Fibroblast of pulmonary artery (primary cell): ENCODE measurements at places on chromosomes 1 and 21.

DNA sequence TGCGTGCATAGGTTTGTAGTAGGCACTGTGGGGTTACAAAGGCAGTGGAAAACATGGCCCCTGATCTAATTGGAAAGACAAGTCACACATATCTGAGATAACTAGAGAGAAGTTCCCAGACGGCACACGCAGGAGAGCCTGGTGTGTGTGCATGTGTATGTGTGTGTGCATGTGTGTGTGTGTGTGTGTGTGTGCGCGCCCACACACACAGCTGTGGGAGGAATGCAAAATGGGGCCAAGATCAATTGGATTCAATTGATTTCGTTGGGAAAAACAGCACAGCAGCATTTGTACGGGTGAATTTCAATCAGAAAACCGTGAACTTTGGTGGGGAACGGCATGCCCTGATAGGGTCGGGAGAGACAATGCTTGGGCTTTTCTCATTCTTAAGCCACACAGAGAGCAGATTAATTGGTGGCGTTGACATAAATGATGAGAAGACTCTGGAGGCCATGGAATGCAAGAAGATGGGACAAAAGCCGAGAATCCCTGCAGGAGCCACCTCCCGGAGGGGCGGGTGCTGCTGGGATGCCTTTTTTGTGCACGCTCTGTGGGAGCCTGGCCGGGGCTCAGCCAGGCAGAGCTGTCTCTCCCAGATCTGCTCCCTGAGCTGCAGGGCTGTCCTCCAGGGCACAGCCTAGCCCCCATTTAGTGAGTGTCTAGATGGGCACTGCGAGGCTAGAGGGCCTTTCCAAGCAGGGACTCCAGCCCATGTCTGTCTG is 322.0 kb downstream of the CAMTA1 start:
- DNase-seq, result no peak

GRCh38 chr21:35504951-35505466 is 455.9 kb upstream of the RUNX1 start:
- DNase-seq, result no peak

- no peak for DNase-seq
Observed at GRCh38 chr21:15703932-15704331, 25.9 kb upstream of the USP25 start.

GRCh38 chr1:202860744-202861419 is 28.1 kb downstream of the RABIF start:
- DNase-seq, result peak; percentile 30

DNA sequence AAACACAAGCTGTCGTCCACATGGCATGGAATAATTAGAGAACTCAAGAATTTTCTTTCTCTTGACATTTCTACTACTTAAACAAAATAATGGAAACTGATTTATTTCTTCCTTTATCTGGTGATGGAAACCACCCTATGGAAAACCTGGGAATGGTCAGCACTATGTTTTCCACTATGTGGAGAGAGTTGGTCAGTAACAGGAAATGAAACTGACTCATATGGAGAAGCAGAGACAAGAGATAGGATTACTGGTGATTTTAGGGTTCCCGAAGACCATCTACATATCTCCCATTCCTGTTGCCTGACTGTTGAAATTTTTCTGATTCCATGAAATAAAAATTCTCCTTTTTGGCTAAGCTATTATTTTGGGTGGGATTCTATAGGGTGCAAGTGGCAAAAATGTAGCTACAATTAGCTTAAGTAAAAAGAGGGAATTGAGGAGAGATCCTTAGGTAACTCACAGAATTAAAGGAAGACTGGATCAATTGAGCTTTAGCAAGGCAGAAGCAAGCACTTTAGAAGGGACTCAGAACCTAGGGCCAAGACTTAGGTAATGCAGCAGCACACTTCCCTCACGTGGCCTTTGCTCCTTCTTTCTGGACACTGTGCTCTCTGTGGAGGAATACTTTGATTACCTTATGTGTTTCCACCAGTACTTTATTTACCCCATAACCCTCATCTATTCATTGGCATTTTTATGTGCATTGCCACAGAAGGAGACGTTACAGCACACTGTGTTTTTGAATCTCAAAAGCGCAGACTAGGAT is 89.6 kb downstream of the LEPR start:
- peak; percentile 74 for DNase-seq

DNA sequence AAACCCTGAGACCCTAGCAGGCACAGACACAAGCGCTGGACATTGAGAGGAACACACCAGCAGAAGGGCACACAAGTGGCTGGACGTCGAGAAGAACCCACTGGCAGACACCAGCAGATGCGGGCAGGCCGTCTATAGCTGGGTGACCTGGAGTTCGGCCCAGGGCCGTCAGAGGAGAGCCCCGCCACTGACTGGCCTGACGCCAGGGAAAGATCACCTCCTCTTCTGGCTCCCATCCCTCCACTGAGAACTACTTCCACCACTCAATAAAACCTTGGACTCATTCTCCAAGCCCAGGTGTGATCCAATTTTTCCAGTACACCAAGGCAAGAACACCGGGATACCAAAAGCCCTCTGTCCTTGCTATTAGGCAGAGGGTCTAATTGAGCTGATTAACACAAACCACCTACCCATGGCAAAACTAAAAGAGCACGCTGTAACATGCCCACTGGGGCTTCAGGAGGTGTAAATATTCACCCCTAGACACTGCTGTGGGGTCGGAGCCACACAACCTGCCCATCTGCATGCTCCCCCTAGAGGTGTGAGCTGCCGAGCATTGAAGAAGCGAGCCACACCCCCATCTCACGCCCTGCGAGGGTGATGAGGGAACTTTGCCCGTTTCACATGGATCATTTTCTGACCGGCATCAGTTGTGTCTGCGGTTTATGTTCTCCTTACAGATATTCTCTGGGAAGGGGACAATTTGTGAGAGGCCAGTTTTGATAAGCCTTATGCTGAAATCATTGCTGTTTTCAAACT is 104.8 kb downstream of the HLX start:
- DNase-seq, result no peak

- DNase-seq, result peak; percentile 49
Observed at GRCh38 chr1:10399444-10399941, 629 bp downstream of the PGD start.

- DNase-seq, result no peak
Observed at GRCh38 chr1:245810789-245811337, 656.1 kb downstream of the KIF26B start.

DNA sequence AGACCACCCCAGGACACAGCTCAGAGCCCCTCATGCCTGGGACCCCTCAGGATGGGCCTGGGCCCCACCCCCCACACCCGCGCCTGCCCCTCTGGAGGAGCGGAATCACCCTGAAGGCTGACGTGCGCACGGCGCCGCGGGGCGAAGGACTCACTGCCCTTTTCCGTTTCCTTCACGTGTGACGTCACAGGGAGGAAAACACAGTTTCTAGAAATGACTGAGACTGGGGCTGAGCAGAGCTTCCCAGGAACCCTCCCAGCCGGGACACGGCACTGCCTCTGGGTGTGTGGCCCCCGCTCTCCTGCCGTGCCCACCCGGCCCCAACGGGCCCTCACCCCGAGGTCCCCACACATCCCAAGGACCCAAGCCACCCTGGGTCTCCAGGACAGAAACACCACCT is 5.4 kb upstream of the TNFRSF4 start:
- no peak for DNase-seq

DNA sequence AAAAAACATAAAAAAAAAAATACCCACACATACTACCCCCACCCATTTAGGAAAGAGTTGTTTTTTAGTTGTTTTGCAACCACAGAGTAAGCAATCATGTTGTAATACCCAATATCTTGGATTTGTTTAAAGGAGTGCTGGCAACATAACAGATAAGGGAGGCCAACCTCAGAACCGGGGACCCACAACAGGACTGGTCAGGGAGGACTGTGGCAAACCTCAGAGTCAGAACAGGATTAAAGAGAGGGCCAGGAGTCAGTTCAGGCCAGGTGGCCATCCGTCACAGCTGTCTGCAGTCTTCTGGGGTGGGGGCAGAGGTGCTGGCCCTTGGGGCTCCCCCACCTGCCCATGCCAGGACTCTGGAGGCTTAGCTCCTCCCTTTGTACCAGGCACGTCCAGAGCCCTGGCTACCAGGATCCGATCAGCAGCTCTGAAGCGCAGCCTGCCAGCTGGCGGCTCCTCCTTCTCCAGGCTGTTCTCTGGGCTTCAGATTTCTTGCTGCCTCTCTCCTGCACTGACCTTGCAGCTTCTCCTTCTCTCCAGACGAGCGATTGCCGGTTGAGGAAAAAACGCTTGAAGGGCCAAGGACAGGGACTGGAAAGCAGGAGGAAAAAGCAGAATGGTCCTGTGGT is 7.9 kb downstream of the H6PD start:
- DNase-seq, result peak; percentile 82

DNA sequence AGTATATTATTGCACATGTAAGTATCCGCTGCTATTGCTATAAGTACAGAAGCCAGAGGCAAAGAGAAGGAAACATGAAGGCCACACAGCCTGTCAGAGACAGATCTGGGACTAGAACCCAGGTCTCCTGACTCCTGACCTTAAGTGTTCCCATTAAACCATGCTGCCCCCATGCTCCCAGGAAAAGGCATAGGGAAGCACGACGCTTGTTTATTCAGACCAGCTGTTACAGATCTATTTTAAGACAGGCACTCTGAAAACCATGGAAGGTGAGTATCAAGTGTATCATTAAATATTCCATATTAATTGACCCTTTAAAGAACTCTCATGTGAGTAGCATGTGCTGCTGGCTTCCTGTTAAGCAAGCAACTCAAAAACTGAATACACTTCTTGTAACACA is 11.4 kb downstream of the VAV3 start:
- DNase-seq, result no peak

DNA sequence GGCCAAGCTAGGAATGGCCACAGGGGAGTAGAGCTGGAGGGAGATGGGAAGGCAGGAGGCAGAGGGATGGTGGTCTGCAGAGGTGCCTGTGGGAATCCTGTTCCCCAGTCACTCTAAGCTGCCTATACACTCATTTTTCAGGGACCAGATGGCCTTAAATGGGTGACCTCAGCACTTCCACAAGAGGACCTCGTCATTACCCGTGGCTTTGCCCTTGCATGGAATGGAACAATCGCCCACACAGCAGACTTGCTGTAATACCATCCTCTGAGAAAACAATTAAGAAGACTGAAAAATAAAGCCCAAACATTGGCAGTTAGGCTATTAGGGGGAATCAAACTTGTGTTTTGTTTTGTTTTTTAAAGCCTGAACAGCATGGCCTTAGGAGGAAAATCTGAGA is 12.9 kb upstream of the TNN start:
- DNase-seq, result no peak

DNA sequence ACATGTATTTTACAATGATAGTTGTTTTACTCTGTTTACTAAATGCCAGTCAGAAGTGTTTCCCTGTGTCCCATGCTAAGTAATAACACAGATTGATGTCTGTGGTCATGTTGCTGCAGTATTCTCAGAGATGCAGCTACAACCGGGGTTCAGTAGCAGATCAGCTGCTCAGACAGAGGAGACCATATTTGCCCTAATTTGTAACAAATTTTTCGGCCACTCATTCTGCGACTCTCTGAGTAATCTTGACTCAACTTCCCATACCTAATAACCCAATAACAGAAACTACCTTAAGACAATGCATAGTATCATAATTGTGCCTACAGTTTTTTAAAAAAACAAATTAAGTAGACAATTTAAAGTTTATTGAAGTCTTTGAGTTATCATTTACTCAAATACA is 32.6 kb downstream of the NIBAN1 start:
- DNase-seq, result no peak

- DNase-seq, result no peak
Observed at GRCh38 chr1:204478172-204478899, 16.3 kb downstream of the PIK3C2B start.

DNA sequence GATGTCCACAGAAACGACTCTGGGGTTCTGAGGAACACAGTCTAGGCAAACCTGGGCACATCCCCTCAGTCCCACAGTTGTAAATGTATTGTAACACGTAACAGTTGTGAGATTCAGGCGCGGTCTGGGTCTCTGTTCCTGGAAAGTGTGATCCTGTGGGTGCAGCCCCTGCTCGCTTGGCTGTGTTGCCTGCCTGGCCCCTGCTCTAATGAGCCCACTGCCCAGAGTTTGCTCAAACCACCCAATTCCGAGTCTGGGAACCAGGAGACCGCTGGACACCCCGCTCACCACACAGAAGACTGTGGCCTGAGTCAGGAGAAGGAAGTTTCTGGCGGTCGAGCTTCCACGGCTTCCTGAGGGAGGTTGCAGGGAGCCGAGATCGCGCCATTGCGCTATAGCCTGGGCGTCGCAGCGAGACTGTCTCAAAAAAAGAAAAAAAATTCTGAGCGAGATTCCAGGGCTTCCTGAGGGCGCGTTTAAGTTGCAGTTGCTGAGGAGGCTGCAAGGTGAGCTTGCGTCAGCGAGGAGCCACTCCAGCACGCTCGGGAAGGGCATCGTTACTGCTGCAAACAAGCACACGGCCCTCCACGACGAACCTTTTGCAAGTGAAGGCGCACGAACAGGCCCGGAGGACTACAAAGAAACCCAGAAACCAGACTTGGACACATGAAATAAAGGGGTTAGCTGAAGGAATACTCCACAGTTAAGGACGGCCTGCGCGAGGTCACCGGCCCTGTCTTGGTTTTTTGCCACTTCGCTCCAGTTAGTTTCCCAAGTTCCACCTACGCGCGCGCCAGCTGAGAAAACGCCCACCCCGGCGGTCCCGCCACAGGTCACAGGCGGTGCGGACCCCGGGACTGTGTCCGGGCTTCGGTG is 1.1 kb downstream of the C21orf58 start:
- DNase-seq, result peak; percentile 37

DNA sequence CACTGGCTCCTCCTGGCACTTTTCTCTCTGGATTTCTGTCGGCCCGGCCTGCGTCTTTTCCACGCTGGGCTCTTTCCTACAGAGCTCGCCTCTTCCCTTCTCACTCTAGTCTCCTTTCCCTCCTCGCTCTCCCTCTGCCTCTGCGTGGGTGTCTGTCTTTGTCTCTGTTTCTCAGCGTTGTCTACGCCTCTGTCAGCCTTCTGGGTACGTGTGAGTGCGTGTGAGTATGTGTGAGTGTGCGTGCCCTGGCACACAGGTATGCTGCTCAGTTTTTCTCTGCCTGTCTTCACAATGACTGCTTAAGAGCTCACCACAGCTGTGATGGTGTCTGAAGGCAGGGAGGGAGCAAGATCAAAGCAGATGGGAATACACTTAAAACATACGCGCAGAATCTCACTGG is 77.7 kb downstream of the KIRREL1 start:
- peak; percentile 23 for DNase-seq

DNA sequence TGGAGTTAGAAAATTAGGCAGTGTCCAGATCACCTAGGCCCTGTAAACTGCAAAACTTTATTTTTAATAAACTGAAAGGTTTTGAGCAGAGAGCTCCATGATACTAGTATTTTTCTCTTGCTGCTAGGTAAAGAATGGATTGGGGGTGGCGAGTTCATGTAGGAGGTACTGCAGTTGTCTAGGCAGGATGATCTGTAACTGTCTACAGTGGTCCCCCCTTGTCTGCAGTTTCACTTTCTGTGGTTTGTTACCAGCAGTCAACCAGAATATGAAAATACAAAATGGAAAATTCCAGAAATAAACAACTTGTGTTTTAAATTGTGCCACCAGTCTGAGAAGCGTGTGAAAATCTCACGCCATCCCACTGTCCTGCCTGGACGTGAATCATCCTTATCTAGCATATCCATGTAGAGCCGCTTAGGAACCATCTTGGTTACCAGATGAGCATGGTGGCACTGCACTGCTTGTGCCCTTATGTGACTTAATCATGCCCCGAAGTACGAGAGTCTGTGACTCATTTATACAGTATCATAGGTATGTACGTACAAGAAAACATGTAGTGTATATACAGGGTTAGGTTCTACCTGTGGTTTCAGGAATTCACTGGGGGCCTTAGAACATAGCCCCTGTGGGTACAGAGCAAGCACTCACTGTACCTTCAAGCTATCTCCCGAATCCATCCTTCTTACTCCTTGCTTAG is 94.2 kb downstream of the AHCTF1 start:
- DNase-seq, result peak; percentile 6
